ENCODE measurements at places on chromosomes 3 and 15. TPM values are rescaled to one million over a fixed set of nuclear protein-coding genes. Genes with fewer than 3 reads are reported as not detected.

GRCh38 chr3:145952536-145952935 lies 208.4 kb downstream of the PLOD2 start:
- no peak for DNase-seq

DNA sequence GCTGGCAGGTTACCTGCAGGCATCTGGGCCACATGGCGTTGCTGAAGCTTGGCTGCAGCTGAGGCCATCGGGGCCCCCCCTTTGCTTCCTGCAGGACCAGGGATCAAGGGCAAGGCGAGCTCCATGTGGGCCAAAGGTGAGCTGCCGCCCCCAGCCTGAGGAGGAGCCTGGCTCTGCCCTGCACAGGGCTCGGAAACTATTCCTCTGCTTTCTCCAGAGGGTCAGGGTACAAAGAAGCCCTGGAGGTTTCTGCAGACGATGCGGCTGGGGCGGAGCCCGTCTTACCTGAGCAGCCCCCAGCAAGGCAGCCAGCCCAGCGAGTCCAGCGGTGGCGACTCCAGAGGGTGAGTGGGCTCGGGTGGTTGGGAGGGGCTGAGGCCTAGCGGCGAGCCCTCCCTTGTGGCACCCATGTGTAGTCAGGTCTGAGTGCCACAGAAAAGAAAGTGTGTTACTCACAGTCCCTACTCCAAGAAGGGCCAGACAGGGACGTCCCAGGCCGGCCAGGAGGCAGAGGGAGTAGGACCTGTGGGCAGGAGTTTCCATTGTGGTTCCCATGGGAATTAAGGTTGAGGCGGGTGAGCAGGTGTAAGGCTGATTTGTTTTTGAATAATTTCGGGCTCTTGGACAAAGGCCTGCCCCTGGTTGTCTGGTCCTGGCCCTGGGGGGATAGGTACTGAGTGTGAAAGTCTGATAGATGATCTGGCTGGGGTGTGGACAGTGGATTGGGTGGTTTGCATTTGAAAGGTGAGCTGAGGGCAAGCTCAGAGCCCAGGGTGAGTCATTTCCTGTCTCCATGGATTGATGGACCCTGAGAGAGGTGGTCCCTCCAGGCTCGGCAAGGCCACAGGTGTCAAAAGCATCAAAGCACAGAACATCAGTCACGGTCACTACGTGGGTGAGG lies 25.4 kb downstream of the CFAP100 start:
- DNase-seq = no peak

DNA sequence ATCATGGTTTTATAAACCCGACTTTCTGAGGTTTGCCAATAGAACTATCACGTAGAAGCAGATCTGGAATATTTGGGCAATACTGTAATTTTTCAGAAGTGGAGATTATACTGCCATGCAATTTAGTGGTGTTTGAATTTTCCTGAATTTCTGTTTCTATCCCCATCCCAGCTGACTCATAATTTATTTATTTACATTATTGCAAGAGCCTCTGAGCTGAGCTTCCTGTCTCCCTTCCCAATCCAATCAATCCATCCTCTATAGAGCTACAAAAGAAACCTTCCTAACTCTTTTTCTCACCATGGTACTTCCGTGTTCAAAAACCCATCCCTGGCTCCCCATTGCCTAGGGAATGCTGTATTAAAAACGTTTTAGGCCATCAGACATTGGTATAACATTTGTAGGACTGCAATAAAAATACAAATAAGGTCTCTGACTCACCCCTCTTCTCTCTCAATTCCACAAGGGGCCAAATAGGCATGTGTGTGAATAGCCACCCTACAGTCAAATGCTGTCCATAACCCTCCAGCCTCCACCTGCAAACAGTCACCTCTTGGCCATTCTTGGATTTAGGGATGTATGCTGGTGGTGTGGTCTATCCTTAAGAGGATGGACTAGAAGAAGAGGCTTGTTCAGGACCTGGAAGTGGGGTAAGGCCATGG lies 190.7 kb downstream of the CD47 start:
- no peak for DNase-seq

DNA sequence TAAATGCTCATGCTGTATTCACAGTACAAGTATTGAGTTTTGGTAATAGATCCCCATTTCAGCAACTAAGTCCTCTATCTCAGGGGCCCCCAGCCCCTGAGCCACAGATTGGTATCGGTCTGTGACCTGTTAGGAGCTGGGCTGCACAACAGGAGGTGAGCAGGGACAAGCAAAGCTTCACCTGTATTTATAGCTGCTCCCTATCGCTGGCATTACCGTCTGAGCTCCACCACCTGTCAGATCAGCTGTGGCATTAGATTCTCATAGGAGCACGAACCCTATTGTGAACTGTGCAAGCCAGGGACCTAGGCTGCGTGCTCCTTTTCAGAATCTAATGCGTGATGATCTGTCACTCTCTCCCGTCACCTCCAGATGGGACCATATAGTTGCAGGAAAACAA lies 262.8 kb upstream of the UBE2E2 start:
- no peak for DNase-seq

DNA sequence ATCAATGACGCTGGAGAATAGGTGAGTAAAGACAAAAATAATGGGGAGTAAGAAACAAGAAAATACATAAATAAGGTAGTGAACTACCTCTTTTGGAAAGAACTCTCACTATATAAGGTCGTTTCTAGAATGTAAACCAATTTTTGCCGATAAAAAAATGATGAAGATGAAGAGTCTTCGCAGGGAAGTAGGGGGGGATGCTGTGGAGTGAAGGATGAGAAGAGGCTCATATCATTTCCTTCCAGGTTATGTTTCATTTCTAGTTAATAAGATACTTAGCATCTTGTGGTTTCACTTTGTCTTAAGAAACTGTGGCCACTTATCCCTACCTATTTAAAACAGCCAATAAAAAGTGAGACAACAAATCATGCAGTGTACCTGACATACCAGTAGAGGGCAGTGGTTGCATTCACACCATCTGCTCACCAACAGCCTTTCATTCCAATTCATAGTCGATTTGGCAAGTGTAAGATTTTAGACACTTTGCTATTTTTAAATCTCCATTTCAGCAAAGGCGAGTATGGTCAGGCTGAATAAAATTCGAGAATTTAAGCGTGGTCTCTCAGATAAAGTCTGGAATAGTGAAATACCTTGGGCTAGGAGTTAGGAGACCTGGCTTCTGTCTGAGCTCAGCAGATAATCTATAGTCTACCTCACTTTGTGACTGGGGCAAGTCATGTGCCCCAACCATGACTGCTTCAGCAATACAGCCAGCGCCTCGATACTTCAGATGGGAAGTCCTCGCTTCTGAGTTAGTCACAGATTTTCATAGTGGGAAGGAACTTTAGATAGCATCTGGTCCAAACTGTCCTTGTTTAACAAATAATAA lies 28.9 kb upstream of the ICE2 start:
- DNase-seq = peak; percentile 67

DNA sequence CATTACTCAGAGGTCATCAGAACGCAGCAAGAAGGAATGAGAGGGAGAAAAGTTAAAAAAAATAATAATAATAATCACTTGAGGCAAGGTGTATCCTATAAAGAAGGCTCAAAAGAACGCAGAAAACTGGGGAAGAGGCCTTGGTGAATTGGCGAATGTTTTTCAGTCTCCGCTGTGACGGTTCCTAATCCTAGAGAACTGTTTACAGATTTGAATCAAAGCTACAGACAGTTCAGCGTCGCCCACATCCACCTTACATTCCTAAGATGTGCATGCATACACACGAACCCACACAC lies 634 bp downstream of the ZMAT3 start:
- no peak for DNase-seq

GRCh38 chr15:68601206-68602197 lies 22.7 kb downstream of the CORO2B start:
- DNase-seq = no peak

DNA sequence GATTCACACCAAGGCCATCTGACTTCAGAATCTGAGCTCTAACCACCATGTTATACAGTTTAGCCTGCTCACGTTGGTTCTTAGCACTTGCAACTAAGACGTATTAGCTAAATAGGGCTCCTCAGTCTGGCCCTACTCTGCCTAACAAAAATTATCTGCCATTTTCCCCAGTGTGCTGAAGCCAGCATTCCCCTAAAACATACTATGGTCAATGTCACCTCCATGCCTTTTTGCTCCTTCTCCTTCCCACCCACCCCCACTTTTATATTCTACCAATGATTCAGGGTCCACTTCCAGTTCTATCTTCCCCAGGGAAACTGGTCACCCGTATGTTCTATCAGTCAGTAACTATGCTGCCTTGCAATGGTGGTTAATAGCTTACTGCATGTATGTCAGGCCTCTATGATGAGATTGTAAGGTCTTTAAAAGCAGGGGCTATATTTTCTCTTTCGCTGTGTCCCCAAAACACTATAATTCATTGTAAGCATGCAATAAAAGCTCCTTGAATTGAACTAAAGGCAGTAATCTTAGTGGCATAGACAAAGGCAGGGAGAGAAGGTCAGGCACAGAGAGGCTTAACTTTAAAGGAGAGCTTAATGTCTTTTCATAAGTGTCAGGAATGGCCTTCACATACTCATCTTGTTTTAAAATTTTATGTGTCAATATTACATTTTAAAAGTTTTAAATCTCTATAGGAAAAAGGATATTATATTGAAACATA lies 23.3 kb downstream of the POPDC2 start:
- DNase-seq = no peak

GRCh38 chr3:129233538-129233937 lies 15.9 kb upstream of the COPG1 start:
- DNase-seq = peak; percentile 93

GRCh38 chr15:77030928-77031375 lies 36.0 kb downstream of the PSTPIP1 start:
- DNase-seq = no peak

DNA sequence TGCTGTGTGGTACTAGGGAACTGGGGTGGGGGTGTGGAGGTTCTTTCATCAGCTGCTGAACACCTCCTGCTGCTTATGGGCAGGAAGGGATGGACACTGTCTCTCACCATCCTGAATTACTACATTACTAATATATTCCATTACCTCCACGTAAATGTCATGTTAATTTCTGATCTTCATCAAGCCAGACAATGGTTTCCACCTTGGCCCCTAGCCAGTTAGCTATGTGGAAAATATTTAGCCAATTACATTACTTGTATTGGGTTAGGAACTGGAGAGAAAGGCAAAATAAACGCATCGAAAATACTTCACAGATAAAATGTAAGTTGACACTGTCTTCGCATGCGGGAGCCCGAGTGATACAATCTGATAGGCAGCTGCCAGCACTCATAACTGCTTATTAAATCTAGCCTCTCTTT lies 95.1 kb downstream of the FOXP1 start:
- DNase-seq = no peak

GRCh38 chr3:63324621-63325020 lies 46.5 kb downstream of the SYNPR start:
- no peak for DNase-seq

- DNase-seq = no peak
These were observed 5.6 kb downstream of the GREM1 start for GRCh38 chr15:32723171-32723948.

GRCh38 chr3:4848176-4848825 lies 130.9 kb upstream of the BHLHE40 start:
- DNase-seq = no peak

- no peak for DNase-seq
These were observed 13.2 kb downstream of the STOML1 start for GRCh38 chr15:73978896-73979295.

DNA sequence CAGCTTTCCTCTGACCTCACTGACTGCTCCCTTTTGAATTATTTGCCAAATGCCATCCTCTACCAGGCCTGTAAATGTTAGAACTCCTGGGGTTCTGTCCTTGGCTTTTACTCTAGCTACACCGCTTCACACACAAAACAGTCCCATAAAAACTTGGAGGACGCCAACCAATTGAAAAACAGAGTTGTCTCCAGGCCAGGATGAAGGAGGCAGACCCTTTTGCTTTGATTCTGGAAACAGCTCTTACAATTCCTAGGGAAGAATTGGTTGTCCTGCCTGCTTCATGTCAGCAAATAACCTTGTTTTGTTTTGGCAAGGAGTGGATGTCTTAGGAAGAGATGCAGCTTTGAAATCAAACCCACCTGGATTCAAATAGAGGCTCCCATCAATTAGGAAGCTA lies 375.5 kb downstream of the UNC13C start:
- DNase-seq = no peak

DNA sequence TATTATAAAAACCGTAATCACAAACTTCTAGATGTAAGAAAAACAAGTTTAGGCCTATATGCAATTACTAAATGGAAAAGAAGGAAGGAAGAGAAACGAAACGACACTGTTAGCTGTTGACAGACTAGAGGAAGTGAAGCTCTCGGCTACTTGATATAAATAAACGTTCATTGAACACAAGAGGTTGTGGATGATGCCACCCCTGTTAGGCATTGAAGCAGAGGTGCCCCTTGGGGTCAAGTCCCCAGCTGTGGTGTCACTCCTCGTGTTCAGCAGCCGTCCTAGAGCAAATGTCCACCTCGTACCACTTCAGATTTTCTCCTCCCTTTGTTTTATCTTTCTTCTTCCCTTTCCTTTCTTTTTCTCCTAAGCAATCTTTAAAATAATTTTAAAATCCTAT lies 146.5 kb upstream of the UBE2E1 start:
- peak; percentile 41 for DNase-seq

GRCh38 chr15:63121382-63122001 lies at the start of gene LACTB:
TSS of gene LACTB (plus strand) at chr15:63121861. CDS start at chr15:63121872, 11 bp downstream.
- peak; percentile 75 for DNase-seq

DNA sequence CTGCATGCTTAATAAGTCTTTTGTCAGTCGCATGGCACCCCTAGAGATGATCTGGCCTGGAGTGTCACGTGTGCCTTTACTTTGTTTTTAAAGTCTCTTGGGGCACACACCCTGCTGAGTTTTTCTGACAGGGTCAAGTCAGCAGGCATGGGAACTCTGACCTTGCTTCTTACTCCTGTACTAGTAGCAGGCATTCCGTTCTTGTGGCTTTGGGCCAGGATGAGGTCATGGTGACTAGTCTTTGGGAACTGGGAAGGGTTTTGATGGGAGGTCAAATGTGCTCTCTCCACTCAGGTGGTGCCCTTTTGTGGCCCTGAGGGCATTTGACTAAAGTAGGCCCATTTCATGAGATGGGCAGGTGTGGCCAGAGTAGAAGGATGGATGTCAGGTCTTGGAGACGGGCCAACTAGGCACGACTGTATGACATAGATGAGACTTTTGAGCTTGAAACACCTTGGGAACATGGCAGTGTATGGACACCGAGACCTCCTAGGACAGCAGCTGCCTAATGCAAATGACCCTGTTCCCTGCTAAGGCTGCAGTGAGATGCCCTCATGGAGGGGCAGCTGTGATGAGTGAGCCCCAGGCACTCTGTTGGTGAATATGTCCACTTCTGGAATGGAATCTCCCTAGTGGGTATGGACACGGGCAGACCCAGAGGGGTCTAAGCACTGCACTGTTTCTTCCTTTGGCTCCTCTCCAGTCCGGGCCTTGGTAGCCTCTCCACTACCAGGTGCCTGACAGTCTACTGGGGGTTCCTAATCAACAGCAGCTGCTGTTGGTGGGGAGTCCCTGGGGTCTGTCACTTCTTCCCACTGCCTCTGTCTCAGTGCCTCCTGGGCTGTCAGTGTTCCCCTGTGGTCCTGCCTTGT lies 16.4 kb downstream of the SRPRB start:
- DNase-seq = no peak

GRCh38 chr15:72933976-72934375 lies 118.3 kb upstream of the NEO1 start:
- no peak for DNase-seq

SLC2A2 gene
- not detected for polyA plus RNA-seq

RTP4 gene
- polyA plus RNA-seq = 8.6 TPM

FANCD2OS gene
- polyA plus RNA-seq = not detected

FYTTD1 gene
- 64.2 TPM for polyA plus RNA-seq

IGSF11 gene
- polyA plus RNA-seq = not detected

FETUB gene
- polyA plus RNA-seq = not detected

KNG1 gene
- polyA plus RNA-seq = not detected

TRPM1 gene
- 0.08 TPM for polyA plus RNA-seq

ANKUB1 gene
- 2.6 TPM for polyA plus RNA-seq
